ENCODE measurements at places on chromosomes 2 and 18. TPM values are rescaled to one million over a fixed set of nuclear protein-coding genes. Genes with fewer than 3 reads are reported as not detected.

DNA sequence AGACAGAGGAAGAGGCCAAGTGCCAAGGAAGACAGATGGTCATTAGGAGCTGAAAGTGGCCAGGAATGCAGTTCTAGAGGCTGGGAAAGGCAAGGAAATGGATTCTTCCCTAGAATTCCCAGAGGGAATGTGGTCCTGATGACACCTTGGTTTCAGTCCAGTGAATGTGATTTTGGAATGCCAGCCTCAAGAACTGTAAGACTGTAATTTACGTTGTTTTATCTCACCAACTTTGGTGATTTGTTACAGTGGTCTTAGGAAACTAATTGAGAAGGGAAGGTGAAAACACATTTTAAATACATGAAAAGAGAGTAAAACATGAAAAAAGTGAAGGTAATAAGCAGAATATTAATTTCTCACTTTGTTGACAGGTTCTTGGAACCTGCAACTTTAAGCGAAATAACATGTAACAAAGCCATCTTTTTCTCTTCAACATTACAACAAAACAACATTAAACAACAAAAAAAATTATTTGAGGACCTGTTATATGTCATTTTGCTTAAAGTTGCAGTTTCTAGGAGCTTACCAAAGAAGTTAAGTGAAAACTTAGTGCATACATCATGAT lies 370.2 kb downstream of the METTL4 start:
- H3K4me3 ChIP-seq, result no peak overlapping the region
- no peak overlapping the region for H3K27ac ChIP-seq
- DNase-seq, result no peak
- no peaks in the 10 kb centered on the region for H3K36me3 ChIP-seq
- no peaks in the 10 kb centered on the region for H3K27me3 ChIP-seq

- no peaks in the 10 kb centered on the region for H3K36me3 ChIP-seq
- no peak for DNase-seq
- H3K4me3 ChIP-seq, result no peak overlapping the region
Measured at GRCh38 chr2:182061739-182062138, 76.1 kb downstream of the PPP1R1C start.

- H3K4me1 ChIP-seq, result no peaks in the 10 kb centered on the region
- no peak overlapping the region for H3K4me3 ChIP-seq
- no peaks in the 10 kb centered on the region for H3K27me3 ChIP-seq
Measured at GRCh38 chr2:193520709-193521458, 1326.2 kb upstream of the TMEFF2 start.

The PIK3C3 gene
- polyA plus RNA-seq, result 24.4 TPM

The SH3RF3 gene
- polyA plus RNA-seq, result 3.6 TPM

The GLI2 gene
- polyA plus RNA-seq, result 18.5 TPM

- no peaks in the 10 kb centered on the region for H3K4me1 ChIP-seq
- no peak overlapping the region for H3K4me3 ChIP-seq
Measured at GRCh38 chr2:239712755-239713154, 311.9 kb upstream of the HDAC4 start.

The TRIP12 gene
- 103 TPM for polyA plus RNA-seq

GRCh38 chr2:168854651-168855050 lies 35.6 kb downstream of the SPC25 start:
- DNase-seq, result no peak
- H3K27me3 ChIP-seq, result no peaks in the 10 kb centered on the region
- no peak overlapping the region for H3K4me3 ChIP-seq
- no peaks in the 10 kb centered on the region for H3K36me3 ChIP-seq
- H3K27ac ChIP-seq, result no peak overlapping the region

The EFR3B gene
- polyA plus RNA-seq, result 0.93 TPM

DNA sequence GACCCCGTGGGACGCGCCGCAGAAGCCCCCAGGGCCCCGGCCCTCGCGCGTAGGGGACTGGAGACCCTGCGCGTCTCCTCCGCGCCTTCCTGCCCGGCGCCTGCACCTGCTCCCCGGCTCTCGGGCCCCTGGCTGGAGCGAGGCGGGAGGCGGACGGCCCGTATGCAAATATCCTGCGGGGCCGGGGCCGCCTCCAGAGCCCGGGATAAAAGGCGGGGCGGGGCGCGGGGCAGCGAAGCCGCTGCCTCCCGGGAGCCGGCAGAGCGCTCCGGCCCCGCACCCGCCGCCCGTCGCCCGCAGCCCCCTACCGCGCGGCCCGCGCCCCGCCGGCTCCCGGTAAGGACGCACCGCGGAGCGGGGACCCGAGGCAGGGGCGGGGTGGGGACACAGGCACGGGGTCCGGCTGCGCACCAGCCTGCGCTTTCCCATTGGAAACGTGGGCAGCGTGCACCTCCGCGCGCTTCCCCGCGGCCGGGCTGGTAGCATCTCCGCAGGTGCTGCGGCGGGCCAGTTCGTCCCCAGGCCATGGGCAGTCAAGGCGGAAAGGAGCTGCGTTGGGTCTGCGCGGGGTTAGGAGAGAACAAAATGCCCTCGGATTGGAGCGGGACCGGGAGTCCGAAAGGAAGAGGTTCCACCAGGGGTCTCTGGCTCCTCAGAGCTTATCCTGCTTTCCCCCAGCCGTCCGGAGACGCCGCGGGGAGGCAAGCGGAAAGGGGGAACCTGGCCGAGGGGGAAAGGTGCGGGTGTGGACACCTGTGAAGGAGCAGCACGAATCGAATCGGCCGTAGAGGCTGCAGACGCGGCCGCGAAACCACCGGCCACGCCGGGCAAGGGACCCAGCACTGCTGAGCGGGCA lies at the start of gene ATP6V1C2:
TSS of gene ATP6V1C2 (plus strand) at position 235 of the 856 bp plus-strand sequence. CDS start 1,220 bp downstream, outside the sequence.
- H3K4me3 ChIP-seq, result peak within 1 kb of the TSS; percentile 21
- DNase-seq, result no peak
- no peak within 1 kb of the TSS for H3K27ac ChIP-seq
- peaks cover 8% of the 10 kb centered on the region for H3K4me1 ChIP-seq
- H3K36me3 ChIP-seq, result no peaks in the 10 kb centered on the region

DNA sequence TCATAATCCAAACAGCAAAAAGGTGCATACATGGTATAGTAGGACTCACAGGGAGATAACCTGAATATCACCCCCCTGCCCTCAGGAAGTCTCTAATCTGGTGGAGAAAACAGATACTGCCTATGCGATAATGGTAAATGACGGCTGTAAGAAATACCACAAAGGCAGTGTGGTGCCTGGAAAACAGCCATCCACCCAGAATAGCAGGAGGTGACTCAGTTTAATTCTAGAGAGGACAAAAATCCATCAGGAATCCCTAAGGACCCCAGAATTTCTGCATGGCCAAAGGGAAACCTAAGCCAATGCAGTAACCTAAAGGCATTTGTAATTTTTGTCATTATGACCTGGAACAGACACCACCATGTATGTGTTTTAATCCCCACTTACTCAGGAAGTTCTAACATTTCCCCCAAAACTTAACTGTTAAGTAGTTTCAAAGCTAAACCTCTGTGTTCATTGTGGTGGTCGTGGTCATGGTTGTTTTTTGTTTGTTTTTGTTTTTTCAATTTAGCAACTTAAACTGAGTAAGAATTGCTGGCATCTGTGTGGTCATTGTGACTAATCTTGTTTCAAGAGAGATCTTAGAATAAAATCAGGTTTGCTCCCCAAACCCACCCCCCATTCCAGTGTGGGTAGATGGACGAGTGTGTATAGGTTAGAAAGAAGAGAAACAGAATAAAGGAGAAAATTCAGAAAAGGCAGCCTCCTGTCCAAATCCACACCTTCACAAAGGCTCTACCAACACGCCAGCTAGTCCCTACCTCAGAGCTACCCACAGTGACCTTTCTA lies 121.5 kb upstream of the CDCA7 start:
- H3K4me1 ChIP-seq, result no peaks in the 10 kb centered on the region
- no peaks in the 10 kb centered on the region for H3K36me3 ChIP-seq
- H3K27ac ChIP-seq, result no peak overlapping the region
- H3K27me3 ChIP-seq, result no peaks in the 10 kb centered on the region
- no peak for DNase-seq

DNA sequence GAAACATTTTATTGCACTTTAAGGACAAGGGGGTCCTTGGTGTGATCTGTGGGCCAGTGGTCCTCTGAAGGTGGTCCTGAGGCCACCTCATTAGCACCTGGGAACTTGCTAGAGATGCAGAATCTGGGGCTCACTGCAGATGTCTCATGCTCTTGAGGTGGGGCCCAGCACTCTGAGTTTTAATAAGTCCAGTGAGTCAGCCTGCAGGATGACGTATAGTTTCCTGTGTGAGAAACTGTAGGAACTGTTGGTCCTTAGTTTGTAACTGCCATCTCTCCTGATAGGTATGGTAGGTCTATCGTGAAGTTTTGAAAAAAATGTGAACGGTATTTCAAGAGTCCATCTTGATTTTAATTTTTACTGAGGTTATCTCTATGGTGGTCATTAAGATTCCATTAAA lies 2.8 kb downstream of the TRPM8 start:
- no peak for DNase-seq
- H3K27me3 ChIP-seq, result no peaks in the 10 kb centered on the region
- no peak overlapping the region for H3K4me3 ChIP-seq
- no peak overlapping the region for H3K27ac ChIP-seq
- H3K4me1 ChIP-seq, result no peaks in the 10 kb centered on the region

DNA sequence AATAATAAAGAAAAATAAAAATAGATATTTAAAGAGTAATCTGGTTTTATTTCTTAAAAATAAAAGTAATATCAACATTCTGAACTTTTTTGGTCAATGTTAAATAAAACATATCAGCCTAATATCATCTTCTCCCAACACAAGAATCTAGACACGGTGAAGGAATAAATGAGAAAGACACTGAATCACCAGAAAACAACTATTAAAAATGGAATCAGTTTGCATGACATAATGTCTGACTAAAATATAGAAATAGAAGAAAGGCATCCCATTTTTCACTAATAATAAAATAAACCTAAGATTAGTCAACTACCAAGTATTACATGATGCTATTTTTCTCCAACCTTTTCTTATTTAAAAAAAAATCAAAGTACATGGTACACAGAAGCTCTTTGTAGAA lies 30.8 kb upstream of the TNFAIP6 start:
- H3K36me3 ChIP-seq, result no peaks in the 10 kb centered on the region
- no peaks in the 10 kb centered on the region for H3K27me3 ChIP-seq
- no peak for DNase-seq
- H3K27ac ChIP-seq, result no peak overlapping the region
- H3K4me3 ChIP-seq, result no peak overlapping the region

The RSAD2 gene
- polyA plus RNA-seq, result 4.7 TPM

The MOGAT1 gene
- polyA plus RNA-seq, result not detected

DNA sequence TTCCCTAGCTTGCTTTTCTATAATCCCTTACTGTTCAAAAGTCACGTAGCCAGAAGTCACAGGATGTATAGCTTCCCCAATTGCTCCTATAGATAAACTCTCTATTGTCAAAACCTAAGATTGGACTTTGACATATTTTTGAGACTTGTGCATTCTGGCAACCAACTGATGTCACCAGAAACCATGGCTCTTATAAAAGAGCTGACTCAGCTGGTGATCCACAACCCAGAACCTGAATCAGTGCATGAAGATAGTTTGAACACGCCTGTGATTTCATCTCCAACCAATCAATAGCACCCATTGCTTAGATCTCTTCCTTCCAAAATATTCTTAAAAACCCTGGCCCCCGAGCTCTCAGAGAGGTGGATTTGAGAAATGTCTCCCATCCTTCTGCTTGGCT lies 639.9 kb upstream of the PIK3C3 start:
- no peaks in the 10 kb centered on the region for H3K27me3 ChIP-seq
- H3K27ac ChIP-seq, result no peak overlapping the region
- no peak overlapping the region for H3K4me3 ChIP-seq
- no peaks in the 10 kb centered on the region for H3K4me1 ChIP-seq

- H3K27ac ChIP-seq, result no peak overlapping the region
- no peak overlapping the region for H3K4me3 ChIP-seq
- H3K36me3 ChIP-seq, result no peaks in the 10 kb centered on the region
- no peak for DNase-seq
- no peaks in the 10 kb centered on the region for H3K27me3 ChIP-seq
- H3K4me1 ChIP-seq, result no peaks in the 10 kb centered on the region
Measured at GRCh38 chr2:192437653-192438052, 242.9 kb upstream of the TMEFF2 start.

The C2orf80 gene
- not detected for polyA plus RNA-seq

The ANKRD30BL gene
- polyA plus RNA-seq, result 0.10 TPM

The EPB41L3 gene
- 46.0 TPM for polyA plus RNA-seq

DNA sequence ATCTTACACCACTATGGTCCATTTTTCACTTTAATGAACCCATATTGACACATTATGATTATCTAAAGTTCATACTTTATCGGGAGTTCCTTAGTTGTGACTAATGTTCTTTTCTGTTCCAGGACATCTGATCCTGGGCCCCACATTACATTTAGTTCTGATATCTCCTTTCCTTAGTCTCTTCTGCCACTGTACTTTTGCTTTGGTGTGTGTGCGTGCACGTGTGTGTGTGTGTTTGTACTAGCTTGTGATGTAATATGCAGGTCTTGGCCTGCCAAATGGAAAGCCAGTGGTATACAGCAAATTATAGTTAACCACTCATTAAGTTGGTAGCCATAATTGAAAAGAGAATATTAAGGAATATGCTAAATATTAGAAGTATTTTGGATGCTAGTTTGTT lies 88.0 kb downstream of the CDC42EP3 start:
- no peaks in the 10 kb centered on the region for H3K27me3 ChIP-seq
- H3K36me3 ChIP-seq, result no peaks in the 10 kb centered on the region
- no peak overlapping the region for H3K4me3 ChIP-seq
- peaks cover 16% of the 10 kb centered on the region for H3K4me1 ChIP-seq

- no peaks in the 10 kb centered on the region for H3K27me3 ChIP-seq
- H3K27ac ChIP-seq, result no peak overlapping the region
- H3K4me1 ChIP-seq, result no peaks in the 10 kb centered on the region
- no peaks in the 10 kb centered on the region for H3K36me3 ChIP-seq
- no peak for DNase-seq
Measured at GRCh38 chr2:233839447-233839820, 14.9 kb downstream of the HJURP start.

GRCh38 chr2:86033751-86034692 lies 71.7 kb downstream of the POLR1A start:
- no peak overlapping the region for H3K27ac ChIP-seq
- H3K36me3 ChIP-seq, result no peaks in the 10 kb centered on the region
- H3K4me1 ChIP-seq, result peaks cover 21% of the 10 kb centered on the region
- no peak overlapping the region for H3K4me3 ChIP-seq
- H3K27me3 ChIP-seq, result no peaks in the 10 kb centered on the region

DNA sequence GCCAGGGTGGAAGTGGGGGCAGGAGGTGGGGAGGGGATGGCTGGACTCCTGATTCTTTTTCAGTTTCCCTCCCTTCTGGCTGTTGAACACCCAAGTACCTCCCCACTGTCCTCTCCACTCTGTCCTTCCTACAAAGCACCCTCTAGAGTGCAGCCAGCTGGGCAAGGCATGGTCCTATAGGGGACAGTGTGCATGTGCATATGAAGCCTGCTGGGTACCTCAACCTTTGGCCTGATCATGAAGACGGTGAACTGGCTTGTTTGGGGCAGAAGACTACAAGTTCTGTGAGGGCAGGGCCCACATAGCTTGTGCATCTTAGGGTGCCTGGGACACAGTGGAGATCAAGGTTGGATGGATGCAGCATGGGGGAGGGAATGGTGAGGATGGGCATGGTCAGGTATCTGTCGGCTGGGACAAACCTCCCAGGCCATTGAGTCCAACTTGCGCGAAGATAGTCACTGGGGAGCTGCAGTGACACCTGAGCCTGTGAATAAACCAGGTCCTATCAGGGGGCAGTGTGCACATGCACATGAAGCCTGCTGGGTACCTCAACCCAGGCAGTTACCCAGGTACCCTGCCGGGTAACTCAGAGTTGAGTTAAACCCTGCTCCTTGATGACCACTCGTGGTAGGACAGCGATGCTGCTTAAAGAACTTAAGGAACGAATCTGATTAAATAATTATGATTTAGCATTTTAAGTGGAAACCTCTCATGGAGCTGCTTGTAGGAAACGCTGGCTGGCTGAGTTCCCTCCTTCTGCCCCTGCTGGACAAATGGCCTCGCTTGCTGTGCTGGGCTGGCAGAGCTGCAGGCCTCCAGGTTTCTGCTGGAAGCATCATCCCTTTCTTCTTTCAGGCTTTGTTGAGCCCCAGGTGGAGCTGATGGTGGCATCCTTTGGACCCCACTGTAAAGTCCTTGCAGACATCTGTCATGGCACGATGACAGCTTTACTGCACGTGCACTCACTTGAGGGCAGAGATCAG lies 84.0 kb downstream of the POLR1A start:
- H3K36me3 ChIP-seq, result no peaks in the 10 kb centered on the region
- no peaks in the 10 kb centered on the region for H3K27me3 ChIP-seq
- no peak for DNase-seq
